Astrocyte (in vitro differentiated cells and primary cell): ENCODE measurements at places on chromosomes 12 and 14.

DNA sequence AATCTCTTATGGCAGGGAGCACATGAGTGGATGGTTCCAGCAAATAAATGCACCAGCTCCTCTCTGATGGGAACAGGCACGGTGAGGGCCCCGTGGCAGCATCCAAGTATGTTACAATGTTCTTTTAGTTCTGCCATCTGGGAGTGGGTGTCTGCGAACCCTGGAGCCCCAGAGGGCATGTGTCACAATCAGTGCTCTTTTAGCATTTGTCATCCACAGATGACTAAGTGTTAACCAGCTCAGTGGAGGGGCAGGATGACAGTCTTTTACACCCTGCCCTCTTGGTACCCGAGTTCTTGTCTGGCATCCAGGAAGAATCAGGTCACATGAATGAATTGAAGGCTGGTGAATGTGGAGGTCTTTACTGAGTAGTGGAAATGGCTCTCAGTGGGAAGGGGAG is 560.4 kb upstream of the FLRT2 start:
- no peak for DNase-seq

DNA sequence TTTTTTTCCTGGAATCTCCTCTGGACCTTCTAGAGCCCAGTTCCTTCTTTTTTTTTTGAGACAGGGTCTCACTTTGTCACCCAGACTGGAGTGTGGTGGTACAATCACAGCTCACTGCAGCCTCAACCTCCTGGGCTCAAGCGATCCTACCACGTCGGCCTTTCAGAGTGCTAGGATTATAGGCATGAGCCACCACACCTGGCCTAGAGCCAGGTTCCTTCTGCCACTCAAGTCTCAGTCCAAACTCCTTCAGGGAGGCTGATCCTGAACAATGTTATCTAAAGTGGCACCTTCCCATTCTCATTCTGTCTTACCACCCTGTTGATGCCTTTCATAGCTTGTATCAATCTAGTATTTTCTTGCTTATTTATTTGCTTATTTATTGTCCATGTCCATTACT is 22.3 kb upstream of the ELK3 start:
- DNase-seq, result no peak

GRCh38 chr12:20950248-20950647 is 139.7 kb downstream of the SLCO1B3 start:
- DNase-seq, result no peak

- DNase-seq, result no peak
These were observed 139.0 kb downstream of the BCL11B start for GRCh38 chr14:99132821-99133635.

DNA sequence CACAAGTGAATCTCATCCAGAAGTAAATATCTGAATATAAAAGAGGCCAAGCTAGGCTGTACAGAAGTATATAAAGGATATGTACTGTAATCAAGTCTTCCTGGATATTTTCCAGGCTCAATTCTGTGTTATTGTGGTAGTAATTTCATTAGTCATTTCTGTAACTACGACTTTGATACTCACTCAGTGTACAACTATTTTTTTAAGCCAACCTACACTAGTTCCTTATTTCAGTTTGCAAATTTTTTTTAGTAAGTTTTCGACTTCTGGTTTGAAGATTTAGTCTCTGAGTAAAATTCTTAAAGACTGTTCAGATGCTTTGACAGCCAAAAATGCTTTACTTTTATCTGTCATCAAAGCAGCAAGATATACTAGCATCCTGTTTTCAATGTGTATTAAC is 130.8 kb downstream of the CAPZA3 start:
- DNase-seq, result peak; percentile 66

DNA sequence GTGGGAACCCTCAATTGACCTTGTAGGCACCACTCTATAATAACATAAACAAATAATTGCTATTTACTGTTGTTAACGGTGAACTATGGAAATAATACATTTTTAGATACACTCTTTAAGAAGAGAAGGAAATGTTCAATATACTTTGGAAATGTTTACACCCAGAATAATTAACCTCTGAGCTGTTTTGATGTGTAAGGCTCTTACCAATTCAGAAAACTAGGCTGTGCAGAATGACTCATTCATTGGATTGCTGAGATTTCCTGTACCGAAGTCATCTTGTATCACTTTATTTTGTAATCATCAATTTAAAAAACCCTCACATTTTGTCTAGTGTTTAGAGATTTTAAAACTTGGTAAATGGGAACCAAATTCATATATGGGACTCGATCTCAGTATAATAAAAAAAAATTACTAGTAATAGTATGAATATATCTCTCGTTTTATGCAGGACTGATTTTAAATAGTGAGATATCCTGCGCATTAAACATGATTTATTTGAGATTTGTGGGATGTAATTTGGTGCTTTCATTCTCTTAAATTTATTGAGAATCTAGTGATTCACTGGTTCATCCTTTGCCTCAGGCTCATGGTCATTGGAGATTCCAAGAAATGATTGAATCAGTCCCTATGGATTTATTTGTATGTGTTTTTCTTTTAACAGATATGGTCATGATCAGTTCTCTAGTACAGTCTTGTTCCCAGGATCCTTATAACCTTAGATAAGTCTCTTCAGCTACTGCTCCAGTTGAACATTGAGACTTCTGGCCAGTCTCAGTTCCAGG is 3.9 kb downstream of the SAMD4A start:
- DNase-seq, result peak; percentile 88

DNA sequence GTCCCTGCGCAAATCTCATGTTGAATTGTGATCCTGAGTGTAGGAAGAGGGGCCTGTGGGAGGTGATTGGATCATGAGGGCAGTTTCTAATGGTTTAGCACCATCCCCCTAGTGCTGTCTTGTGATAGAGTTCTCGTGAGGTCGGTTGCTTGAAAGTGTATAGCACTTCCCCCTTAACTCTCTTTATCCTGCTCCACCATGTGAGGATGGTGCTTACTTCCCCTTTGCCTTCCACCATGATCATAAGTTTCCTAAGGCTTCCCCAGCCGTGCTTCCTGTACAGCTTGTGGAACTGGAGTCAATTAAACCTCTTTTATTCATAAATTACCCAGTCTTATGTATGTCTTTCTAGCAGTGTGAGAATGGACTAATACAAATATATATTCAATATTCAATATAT is 303.7 kb upstream of the SEL1L start:
- no peak for DNase-seq

- peak; percentile 34 for DNase-seq
These were observed 229.8 kb downstream of the ALX1 start for GRCh38 chr12:85509857-85510256.

DNA sequence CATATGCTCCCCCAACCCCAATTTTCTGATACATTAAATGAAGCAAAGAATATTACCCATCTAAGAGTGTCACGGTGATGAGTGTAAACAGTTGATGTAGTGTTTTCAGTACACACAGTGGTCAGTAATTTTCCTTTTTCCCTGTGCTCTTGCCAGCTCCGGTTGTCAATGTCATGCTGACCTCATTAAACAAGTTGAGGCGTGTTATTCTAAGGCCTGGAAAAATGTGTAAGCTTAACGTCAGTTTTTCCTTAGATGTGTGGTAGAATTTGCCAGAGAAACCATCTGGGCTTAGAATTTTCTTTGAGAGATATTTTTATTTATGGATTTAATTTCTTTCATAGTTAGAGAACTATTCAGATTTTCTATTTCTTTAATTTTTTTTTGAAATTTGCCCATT is 11.7 kb upstream of the SERPINA6 start:
- DNase-seq, result peak; percentile 12

GRCh38 chr12:89948271-89949175 is 239.9 kb upstream of the ATP2B1 start:
- DNase-seq, result no peak

GRCh38 chr12:33245434-33245833 is 194.2 kb downstream of the SYT10 start:
- DNase-seq, result no peak

DNA sequence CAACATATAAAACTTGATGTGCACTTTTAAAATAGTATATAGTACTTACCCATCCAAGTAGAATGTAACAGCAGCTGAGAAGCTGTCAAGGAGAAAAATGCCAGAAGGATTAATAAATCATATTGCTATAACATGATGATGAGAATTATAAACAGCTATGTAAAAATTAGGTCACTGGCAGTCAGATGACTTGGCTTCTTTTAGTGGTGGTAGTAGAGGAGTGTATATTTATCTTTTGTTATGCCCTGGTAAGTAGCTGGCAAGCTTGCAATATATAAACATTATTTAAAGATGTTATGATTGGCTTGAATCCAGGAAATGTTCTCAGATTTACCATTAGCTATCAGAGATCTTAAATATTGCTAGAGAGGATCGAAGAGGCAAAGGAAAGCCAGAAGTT is 471.0 kb upstream of the MGAT4C start:
- peak; percentile 71 for DNase-seq

DNA sequence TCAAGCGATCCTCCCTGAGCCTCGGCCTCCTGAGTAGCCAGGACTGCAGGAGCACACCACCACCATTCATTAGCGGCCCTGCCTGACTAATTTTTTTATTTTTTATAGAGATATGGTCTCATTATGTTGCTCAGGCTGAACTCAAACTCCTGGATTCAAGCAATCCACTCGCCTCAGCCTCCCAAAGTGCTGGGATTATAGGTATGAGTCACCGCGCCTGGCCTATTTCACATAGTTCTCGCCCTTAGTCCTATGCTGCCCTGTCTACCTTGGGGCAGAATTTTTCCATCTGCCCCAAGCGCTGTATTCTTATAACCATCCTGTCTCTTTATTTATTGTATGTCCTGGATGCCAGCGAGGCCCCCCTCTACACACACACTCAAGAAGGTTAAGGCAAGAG is 50.9 kb upstream of the BCL2L14 start:
- no peak for DNase-seq

DNA sequence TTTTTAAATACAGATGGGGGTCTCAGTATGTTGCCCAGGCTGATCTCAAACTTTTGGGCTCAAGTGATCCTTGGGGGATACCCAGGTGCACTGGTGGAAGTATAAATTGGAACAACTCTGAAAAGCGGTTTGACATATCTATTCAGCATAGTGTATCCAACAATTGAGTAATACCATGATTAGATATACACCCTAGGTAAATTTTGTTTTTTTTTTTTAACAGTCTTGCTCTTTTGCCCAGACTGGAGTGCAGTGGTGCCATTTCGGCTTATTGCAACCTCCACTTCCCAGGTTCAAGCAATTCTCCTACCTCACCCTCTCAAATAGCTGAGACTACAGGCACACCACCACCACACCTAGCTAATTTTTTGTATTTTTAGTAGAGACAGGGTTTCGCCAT is 31.6 kb upstream of the SLC25A3 start:
- no peak for DNase-seq

DNA sequence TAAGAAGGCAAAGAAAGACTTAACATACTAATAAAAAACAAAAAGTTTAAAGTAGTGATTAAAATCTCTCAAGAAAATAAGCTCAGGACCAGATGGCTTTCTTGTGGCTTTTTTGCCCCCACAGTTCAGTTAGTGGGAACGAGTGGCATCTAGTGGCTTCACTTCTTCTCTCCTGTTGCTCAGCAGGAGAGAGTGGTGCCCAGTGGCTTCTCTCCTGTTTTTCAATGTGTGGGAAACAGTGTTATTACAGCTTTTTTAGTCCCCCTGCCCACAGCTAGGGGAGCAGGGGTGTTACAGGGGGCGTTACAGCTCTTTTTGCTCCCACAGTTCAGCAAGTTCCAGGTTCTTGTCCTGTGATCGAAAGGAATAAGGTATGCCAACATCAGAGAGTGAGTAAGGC is 135.2 kb downstream of the RERGL start:
- no peak for DNase-seq
